Ecto neural progenitor cell (in vitro differentiated cells): ENCODE measurements at places on chromosomes 12 and 14.

- DNase-seq, result no peak
Measured at GRCh38 chr12:125129179-125129571, 63.9 kb downstream of the AACS start.

DNA sequence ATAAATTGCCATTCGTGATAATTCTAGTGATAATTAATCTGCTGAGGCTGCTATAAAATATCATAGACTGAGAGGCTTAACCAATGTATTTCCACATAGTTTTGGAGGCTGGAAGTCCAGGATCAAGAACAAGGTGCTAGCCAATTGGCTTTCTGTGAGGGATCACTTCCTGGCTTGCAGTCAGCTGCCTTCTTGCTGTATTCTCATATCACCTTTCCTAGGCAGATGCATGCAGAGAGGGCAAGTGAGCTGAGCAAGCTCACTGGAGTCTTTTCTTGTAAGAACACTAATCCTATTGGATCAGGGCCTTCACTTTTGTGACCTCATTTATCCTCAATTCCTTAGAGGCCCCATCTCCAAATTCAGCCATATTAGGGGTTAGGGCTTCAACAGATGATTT, 640.7 kb downstream of the DIO2 start:
- no peak for DNase-seq

DNA sequence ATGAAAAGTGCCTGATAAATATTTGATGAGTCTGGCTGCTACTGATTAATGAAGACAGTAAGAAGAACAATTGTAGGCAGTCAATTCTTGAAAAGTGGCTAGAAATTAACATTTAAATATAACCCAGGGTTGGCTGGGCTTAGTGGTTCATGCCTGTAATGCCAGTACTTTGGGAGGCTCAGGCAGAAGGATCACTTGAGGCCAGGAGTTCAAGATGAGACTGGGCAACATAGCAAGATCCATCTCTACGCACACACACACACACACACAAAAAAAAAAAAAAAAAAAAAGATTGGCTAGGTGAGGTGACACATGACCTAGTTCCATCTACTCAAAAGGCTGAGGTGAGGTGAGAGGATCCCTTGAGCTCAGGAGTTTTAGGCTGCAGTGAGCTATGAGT, 7.9 kb upstream of the PLBD1 start:
- DNase-seq, result no peak

DNA sequence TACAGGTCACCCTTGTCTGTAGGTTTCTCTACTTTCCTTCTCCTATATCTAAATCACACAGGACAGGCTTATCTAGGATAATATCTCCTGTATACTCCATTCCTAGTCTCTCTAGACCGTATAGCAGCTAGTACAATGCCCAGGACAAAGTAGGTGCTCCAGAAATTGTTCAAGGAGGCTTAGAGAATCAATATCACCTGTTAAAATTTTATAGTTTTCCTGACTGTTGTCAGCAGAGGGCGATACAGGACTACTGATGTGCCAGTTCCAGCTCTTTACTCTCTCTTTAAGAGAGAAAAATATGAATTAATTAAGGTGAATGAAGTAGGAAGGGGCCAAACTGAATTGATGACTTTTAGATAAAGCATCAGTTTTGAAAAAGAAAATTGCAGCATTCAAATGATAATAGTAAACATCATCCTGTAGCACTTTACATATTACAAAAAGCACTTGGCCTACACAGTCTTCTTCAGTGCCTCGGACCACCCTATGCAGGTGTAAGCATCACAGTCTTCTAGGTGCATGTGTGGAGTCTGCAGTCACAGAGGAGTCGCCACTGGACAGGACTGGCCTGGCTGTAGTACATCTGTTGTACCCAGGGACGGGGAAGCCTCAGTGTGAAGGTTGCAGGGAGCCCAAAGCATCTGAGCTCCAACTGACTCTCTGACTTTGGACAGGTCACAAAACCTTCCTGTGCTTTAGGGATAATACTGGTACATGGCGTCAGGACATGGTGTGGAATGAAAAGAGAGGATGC, 61.9 kb upstream of the MAX start:
- no peak for DNase-seq
